AG09309 (cell line): ENCODE measurements at places on chromosomes 1 and 21.

GRCh38 chr21:34998176-34998575 lies 50.9 kb downstream of the RUNX1 start:
- no peak for DNase-seq

GRCh38 chr1:27858949-27859576 lies 13.3 kb upstream of the THEMIS2 start:
- no peak for DNase-seq

- DNase-seq: no peak
Measured at GRCh38 chr1:98949166-98949565, 55.5 kb downstream of the PLPPR5 start.

GRCh38 chr1:101325144-101325543 lies 88.3 kb downstream of the S1PR1 start:
- no peak for DNase-seq

DNA sequence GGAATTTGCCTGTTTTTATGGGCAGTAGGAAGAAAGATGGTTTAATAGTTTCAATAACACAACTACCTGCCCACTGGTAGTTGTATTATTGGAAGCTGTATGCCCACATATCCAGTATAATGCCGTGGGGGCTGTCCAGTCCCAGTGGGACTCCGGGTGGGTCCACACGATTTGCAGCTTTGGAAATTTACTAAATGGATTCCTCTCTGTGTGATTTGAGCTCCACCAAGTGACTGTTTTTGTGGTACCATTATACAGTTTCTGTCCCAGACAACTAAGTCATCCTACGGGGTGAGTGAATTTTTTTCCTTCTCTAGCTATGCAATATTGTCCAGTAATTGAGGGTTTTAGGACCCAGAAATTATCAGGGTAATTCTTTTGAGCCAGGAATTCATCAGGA lies 86.8 kb downstream of the PLA2G4A start:
- DNase-seq: no peak

DNA sequence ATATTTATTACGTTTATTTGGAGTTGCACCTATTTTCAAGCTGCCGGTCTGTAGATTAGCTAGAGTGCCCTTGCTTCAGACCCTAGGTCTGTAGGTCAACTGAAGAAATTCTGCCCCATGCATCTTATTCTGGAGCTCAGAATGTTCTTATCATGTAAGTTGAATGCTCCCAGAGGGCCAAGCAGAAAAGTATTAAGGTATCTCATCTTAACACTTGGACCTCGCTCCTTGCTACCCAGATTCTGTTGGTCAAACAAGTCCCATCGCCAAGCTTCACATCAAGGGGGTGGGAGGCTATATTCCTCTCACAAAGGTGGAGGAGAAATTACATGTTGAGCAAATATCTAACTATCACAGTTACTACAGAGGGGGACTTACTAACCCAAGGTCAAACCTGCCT lies 187.7 kb downstream of the C1orf94 start:
- no peak for DNase-seq

GRCh38 chr1:78340006-78340405 lies 150.8 kb upstream of the PTGFR start:
- DNase-seq: peak; percentile 61

- DNase-seq: no peak
Measured at GRCh38 chr1:232766904-232767303, 38.3 kb upstream of the MAP10 start.

GRCh38 chr21:14886001-14886400 lies 178.8 kb downstream of the NRIP1 start:
- DNase-seq: no peak

DNA sequence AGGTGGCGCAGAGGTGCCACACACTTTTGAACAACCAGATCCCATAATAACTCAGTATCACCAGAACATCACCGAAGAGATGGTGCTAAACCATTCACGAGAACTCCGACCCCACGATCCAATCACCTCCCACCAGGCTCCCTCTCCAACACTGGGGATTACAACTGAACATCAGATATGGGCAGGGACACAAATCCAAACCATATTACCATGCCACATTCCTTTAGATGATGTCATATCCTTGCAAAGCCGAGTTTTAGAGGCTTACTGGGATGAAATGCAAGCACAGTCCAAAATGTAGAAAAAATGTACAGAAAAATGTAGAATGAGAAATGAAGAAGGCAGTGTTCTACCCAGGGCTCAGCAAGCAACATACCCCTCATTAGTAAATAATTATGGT lies 64.7 kb downstream of the SGIP1 start:
- peak; percentile 41 for DNase-seq

GRCh38 chr1:119440721-119441307 lies 25.9 kb downstream of the HSD3B2 start:
- no peak for DNase-seq

- no peak for DNase-seq
Measured at GRCh38 chr1:94866164-94866807, 46.1 kb downstream of the SLC44A3 start.
